Activated B cell treated with CpG ODN at 0.5 μM for 24 hours (primary cell): ENCODE measurements at places on chromosomes 16 and 17.

DNA sequence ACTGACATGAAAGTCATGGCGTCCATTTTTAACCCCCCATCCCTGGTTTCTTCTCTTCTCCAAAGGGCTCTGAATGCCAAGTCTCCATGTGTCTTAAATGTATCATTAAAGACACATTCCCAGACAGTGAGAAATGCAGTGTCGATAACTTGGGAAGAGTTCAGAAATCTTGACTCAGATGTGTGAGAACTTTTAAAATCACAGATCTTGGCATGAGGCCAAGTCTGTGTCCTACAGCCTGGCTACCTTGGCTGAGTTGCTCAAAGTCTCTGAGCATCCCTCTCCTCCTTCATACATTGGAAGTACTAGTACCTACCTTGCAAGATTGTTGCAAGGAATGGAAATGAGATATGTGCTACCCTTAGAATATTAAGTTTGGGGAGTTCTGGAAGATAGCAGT, 1046.5 kb upstream of the RBFOX1 start:
- no peak for DNase-seq

DNA sequence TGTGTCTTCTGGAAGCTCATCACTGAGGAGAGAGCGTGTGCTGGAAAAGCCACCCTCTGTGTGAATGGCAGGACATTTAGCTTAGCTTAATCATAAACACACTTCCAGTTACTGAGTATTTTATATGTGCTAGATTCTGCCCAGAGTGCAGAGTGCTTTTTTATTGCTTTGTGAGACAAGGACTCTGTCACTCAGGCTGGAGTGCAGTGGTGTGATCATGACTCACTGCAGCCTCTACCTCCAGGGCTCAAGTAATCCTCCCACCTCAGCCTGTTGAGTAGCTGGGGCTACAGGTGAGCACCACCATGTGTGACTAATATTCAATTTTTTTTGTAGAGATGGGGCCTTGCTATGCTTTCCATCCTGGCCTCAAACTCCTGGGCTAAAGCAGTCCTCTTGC, 61.4 kb upstream of the IRX3 start:
- DNase-seq, result no peak

- no peak for DNase-seq
Observed at GRCh38 chr16:56603589-56603988, 4.8 kb upstream of the MT2A start.

DNA sequence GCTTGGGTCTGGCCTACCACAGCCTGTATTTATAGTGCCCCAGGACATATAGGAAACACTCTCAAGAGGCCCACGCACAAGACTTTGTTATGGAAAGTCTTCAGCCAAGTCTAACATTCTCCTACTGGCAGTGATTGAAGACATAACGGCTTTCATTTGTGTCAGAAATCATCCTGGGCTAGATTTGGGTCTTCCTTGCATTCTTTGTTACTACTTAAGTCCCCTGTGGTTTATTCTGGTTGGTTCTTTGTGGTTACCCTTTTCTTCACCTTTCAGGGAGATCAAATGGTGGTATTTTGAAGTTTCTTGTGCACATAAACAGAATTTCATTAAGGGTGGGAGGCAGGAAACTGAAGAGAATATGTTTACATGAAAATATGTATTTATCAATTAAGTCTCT, 37.7 kb downstream of the REXO5 start:
- no peak for DNase-seq

GRCh38 chr16:3520841-3521240, 20.0 kb downstream of the CLUAP1 start:
- DNase-seq, result no peak

DNA sequence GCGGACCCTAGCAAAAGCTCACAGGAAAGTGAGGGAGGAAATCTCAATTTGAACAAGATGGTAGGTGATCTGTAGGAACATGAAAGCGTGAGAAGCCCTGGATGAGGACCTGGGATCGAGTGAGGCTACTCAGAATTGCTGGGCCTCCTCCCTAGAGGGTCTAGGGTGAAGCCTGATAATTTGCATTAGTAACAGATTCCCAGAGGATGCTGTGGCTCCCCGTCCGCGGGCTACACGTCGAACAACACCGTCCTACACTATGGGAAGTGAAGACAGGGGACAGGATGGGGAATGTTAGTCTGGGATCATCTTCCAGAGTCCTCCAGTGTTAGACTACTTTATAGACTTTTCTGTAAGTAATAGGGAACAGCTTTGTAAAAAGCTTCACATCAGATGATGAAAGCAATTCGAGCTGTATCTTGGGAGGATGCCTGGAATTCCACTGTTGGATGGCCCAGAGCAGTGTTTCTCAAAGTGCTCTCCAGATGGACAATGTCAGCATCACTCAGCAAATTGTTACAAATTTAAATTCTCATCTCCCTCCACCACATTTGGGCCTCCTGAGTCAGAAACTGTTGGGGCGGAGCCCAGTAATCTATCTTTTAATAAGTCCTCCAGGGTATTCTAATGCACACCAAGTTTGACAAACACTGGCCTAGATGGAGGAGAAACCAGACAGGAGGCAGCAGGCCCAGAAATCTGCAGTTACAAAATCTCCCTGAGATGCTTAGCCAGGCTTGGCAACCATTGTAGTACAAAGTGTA, 6.5 kb downstream of the FNDC8 start:
- no peak for DNase-seq

GRCh38 chr16:2838928-2839327, 8.8 kb downstream of the ZG16B start:
- no peak for DNase-seq

GRCh38 chr16:75254359-75254837, 3.0 kb upstream of the BCAR1 start:
- DNase-seq, result no peak

DNA sequence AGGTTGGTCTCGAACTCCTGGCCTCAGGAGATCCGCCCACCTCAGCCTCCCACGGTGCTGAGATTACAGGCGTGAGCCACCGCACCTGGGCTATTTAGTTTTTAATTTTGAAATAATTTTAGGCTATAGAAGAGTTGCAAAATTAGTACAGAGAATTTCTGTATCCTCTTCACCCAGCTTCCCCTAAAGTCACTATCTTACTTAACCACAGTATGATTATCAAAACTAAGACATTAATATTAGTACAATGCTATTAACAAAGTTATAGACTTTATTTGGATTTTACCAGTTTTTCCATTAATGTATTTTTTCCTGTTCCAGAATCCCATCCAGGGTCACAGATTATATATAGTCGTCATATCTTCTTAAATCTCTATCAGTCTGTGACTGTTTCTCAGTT, 62.6 kb downstream of the CLEC19A start:
- no peak for DNase-seq

GRCh38 chr17:41185001-41185400, 290 bp upstream of the KRTAP4-1 start:
- no peak for DNase-seq

GRCh38 chr16:85089525-85089924, 22.7 kb downstream of the CIBAR2 start:
- no peak for DNase-seq

DNA sequence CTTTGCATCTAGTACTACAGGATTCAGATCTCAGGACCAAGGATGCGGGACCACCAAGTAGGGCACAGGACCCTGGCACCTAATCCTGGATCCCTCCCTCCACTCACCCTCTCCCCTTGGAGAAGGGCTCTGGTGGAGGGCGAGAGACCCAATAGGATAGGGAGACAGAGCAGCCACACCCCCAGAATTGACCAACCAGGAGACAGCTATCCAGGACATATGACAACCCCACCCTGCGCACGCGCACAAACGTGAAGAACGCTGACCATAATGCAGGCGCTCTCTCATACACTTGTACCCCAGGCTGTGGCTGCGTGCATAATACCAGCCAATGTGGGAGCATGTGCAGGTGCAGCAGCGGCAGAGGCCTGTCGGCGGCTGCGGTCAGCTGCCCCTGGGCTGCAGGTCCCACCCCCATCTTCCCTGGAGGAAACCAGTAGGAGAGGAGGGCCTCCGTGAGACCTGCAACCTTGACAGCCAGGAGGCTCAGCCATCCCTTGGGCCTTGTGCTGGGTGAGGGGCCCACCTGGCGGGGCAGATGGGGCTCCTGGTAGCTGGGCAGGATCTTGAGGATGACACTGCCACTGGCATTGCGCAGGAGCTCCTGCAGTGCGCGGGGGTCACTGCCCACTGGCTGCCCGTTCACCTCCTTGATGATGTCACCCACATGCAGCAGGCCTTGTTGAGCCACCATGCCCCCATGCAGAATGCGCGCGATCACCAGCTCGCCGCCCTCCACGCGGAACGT, 25.4 kb downstream of the MPP2 start:
- no peak for DNase-seq

DNA sequence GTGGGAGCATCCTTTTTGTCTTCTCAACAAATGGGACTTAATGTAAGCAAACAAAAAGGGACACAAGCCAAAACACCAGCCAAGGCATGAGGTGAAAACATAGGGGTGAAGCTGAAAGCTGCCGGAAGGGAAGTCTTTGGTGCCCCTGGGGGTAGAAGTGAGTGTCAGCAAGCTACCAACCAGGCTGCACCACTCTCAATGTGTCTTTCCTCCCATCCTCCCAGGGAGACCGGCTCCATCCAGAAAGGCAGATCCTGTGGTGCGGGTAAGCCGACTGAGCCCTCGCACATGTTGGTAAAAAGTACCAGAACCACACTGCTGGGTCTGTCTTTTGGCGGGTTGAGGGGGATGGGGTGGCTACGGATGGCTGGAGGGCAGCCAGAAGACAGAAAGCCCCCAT, 52.0 kb upstream of the SREBF1 start:
- no peak for DNase-seq

- DNase-seq, result no peak
Observed at GRCh38 chr17:76085731-76086366, 6.9 kb downstream of the ZACN start.
